ENCODE measurements at places on chromosomes 2 and 18. TPM values are rescaled to one million over a fixed set of nuclear protein-coding genes. Genes with fewer than 3 reads are reported as not detected.

LIMS3 gene
- total RNA-seq: not detected

DPP4 gene
- total RNA-seq: 1.1 TPM

RBKS gene
- total RNA-seq: 6.9 TPM

FBXO41 gene
- 5.3 TPM for total RNA-seq

CMPK2 gene
- 0.78 TPM for total RNA-seq

REG1B gene
- not detected for total RNA-seq
